ENCODE measurements at places on chromosomes 13 and 19. TPM values are rescaled to one million over a fixed set of nuclear protein-coding genes. Genes with fewer than 3 reads are reported as not detected.

The CGB5 gene
- total RNA-seq: not detected

The FAM216B gene
- not detected for total RNA-seq

The GIPC3 gene
- total RNA-seq: not detected

The C19orf47 gene
- total RNA-seq: 10.4 TPM

The KLK12 gene
- 0.14 TPM for total RNA-seq

The EHD2 gene
- 192 TPM for total RNA-seq

The EDNRB gene
- not detected for total RNA-seq

The CXCL17 gene
- total RNA-seq: under 0.01 TPM

The TMEM59L gene
- 0.14 TPM for total RNA-seq

The PLPP2 gene
- total RNA-seq: 45.5 TPM

The CEACAM4 gene
- not detected for total RNA-seq

The ADGRE3 gene
- not detected for total RNA-seq

The PCDH17 gene
- not detected for total RNA-seq

The PAK4 gene
- total RNA-seq: 4.1 TPM

The HSPB6 gene
- under 0.01 TPM for total RNA-seq

The KLF12 gene
- 7.6 TPM for total RNA-seq

The SRRM5 gene
- 0.07 TPM for total RNA-seq

All from nasal cavity respiratory epithelium epithelial cell of viscerocranial mucosa (primary cell).